ENCODE measurements at places on chromosomes 16 and 17.

DNA sequence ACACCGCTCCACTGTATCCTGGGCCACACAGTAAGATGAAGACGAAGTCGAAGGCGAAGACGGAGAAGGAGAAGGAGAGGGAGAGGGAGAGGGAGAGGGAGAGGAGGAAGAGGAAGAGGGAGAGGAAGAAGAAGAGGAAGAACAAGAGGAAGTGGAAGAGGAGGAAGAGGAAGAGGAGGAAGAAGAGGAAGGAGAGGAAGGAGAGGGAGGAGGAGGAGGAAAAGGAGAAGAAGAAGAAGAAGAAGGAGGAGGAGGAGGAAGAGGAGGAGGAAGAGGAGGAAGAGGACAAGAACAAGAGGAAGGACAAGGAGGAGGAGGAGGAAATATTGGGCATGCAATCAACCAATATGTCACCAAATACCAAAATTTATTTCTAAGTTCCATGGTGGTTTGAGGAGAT lies 149.5 kb upstream of the ERCC4 start:
- DNase-seq, result no peak

- peak; percentile 27 for DNase-seq
Observed at GRCh38 chr16:30569746-30570635, 1.5 kb downstream of the ZNF688 start.

DNA sequence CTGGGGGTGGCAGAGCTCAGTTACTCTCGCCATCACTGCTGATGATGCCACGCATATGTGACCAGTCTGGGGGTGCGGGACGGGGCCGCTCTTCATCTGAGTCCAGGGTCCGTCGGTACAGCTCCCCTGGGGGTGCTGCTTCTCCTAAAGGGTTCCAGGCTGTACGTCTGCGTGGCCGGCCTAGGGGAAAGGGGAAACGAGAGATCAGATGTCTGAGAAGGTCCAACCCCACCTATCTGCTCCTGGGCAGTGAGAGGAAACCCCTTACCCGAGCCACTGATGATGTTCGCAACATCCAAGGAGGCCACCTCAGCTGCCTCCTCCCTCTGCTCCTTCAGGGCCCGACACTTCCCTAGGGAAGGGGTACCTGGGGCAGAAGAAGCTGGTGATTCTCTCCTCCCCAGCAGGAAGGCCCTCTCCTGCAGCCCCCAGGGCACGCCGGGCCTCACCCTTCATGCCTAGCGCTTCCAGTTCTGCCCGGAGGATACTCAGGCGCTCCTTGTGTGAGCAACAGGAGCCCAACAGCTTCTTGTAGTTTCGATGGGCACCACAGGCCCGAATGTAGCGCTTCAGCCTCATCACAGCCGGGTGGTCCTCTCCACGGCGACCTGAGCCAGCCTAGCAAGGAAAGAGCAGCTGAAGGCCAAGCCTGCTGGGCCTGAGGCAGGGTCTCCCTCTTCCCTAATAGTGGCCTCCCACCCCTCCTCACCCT lies 2.1 kb downstream of the HIRIP3 start:
- DNase-seq, result no peak

DNA sequence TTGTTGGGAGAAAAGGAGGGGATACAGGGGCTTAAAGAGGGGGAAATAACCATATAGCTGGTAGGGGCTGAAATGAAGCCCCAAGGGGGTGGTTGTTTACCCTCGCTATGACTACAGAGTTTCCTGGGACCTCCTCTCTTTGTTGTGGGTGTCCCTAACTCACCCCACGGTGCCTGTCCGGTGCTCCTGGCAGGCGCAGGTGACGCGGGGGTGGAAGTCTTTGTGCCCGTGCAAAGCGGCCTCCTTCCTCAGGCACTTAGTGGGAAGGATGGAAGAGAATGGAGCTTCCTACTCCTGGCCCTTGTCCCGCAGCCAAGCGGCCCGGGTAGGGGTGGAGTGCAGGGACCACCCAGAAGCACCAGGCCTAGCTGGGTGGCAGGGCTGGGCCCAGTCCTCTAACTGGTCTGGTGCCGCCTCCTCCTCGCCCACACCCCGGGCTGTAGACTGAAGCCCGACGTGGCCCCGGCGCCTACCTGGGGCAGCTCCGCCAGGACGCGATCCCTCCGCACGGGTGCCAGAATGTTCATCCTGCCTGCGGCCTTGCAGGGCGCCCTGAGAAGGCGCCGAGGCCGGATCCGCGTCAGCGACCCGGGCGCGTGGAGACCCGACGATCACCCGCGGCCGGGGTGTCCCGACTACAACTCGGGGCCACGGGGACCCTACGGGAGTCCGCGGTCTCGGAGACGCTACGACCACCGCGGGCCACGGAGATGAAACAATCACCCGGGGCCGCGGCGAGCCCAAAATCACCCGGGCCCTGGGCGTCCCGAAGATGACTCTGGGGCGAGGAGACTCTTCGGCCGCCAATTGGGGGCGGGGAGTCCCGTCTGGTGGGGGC lies 709 bp downstream of the RAB34 start:
- DNase-seq, result peak; percentile 86

DNA sequence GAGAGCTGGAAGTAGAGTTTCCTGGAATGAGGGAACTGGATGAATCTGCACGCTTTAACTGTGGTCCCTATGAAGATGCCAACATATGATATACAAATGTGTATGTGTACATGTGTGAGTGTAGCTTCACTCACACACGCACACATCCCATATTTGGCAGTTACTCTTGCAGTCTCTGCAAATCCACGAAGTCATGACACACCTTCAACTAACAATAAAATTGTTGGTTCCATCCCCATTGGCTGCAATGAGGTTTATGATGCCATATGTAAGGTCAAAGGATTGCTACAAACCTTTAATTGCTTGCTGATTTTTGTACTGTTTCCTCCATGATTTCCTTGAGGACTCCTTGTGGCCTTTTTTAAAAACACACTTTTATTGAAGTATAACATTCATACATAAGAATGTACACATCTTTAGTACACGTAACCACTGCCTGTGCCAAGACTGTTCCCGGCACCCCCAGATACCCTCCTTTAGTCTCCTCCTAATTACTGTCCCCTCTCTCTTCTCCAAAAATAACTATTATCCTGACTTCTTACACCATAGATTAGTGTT lies 22.0 kb downstream of the MYO1D start:
- no peak for DNase-seq

DNA sequence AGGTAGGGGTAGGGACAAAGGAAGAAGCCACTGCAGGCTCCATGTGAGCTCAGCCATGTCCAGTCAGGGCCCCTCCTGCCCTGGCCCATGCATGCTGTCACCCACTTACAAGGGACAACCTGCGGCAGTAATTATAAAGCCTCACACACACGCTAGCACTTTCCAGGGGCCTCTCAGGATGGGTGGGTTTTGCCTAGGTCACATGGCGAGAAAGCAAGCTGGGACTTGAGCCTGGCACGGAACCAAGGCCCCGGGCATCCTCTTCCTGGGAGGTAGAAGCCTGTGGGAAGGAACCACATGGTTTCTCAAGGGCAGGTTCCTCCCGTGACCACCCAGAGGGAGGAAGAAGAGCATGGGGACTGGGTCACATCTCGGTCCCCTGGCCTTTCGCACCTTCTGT lies 7.0 kb downstream of the ZNF319 start:
- DNase-seq, result no peak

DNA sequence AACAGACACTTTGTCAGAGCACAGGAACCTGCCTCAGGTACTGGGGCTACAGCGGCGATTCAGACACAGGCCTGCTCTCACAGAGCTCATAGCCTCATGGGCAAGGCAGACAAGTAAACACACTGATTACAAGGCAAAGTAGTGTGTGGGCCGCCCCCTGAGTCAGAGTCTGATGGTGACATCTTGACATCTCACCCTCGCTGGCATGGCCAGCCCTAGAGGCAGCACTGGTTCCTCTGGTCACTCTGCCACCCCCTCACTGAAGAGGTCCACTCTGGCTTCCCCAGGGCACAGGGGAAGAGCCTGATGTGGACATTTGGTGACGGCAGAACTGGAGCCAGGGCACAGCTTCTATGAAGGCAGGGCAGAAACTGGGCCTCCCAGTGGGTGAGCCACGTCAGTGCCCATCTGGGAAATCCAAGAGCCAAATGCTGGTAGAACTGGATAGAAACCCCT lies 32.9 kb upstream of the TOB1 start:
- DNase-seq, result no peak

DNA sequence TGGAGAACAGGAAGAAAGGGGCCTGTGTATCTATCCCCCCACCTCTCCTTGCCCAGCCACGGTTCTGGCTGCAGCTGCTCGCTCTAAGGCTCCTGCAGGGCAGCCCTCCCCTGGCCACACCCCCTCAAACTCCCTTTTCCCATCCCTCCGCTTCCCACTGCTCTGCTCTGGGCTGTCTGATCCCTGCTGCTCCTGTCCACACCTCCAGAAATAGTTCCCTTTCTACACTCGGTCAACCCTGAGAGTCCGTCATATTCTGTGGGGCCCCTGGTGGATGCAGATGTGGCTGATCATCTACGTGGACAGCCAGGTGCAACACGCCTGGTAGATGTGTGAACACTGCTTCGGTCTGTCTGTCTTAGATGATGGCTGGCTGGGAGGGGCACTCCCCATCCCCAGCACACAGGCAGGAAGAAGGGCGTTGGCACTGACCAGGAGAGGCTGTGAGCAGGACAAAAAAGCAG lies 19.3 kb upstream of the KRT19 start:
- no peak for DNase-seq

DNA sequence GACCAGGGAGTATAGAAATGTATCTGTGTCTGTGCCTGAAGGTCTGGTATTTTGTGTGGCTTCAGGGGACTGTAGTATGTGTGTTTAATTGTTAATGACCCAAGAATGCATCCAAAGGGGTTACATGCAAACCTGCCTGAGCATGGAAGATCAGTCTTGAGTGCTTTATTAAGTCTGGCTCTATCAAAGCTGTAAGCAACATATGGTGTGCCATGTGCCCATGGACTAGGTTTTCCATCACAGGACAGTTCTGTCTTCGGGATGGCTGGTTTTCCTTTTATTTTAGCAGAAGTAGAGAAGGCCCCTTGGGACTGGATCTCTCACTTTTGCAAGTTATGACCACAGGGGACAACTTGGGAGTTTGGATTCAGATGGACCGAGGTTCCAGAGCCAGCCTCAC lies 18.2 kb downstream of the RBFOX1 start:
- no peak for DNase-seq

GRCh38 chr17:81543339-81543675 lies 8.8 kb downstream of the FAAP100 start:
- DNase-seq, result no peak
